ENCODE measurements at places on chromosomes 3 and 15.

- DNase-seq, result no peak
Measured at GRCh38 chr3:32447865-32448400, 54.7 kb downstream of the CMTM6 start.

GRCh38 chr15:62296756-62297507, 131.8 kb upstream of the C2CD4B start:
- no peak for DNase-seq

DNA sequence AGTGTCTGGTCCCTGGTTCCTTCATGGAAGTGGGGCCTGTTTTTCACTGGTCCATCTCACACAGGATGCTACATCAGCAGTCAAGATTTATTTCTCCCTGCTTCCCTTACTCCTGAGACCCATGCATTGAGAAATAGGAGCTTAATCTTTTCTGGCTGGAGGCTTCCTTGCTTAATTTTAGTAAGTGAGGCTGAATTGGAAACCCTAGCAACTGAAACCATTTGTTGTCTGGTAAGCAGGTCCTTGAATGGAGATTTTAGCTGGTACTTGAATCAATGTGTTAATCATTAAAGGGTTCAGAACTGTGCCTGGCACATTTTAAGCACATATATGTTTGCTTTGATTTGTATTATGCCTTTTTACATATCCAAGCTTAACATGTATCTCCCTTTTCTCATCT, 20.2 kb upstream of the MEF2A start:
- no peak for DNase-seq

DNA sequence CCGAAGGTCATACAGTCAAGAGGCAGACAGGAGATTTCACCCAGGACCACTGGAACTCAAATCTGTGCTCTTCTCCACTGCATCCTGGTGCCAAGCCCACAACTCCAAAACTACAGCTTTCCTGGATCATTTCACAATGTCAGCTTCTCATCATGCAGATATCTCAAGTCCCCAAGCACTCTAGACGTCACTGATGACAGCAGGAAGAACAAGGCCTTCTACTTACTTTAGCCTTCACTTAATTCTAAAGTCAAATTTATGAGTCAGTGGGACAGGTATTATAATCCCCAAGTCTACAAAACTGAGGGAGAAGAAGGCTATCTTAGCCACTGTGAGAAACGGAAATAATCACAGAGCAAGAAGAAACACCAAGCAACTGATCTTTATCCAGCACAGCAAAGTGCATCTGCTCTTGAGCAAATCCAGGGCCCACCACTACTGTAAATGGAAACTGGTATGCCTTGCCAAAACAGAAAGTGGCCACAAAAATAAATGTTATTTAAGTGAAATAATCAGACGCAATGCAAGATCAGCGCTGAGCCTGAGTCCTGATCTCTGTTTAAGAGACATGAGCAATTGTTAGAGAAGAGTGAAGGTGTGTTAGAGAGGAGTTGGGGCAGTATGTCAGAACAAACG, 928 bp downstream of the RAD18 start:
- DNase-seq, result no peak

Data from HS-5 (cell line).